Activated T-cell treated with anti-CD3 and anti-CD28 coated beads for 24 hours (primary cell): ENCODE measurements at places on chromosomes 3 and 15.

DNA sequence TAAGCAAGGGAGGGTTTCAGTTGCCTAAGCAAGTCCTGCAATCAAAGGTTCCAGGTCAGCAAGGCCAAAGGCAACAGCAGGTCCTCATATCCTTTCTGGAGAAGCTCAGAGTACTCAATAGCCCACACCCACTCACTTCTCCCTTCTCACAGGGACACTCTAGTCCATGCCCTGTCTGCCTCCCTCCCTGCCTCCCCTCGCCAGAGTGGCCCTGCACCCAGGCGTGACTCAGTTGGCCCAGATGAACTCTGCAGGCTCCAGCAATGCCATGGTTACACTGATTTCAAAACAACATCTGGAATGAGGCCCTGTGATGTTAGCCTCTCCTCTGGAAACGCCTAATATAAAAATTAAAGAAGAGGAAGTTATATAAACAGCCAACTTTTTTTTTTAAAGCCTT, 32.9 kb downstream of the IL16 start:
- no peak for DNase-seq

- DNase-seq, result no peak
Measured at GRCh38 chr15:67152429-67152828, 87.0 kb downstream of the SMAD3 start.

- no peak for DNase-seq
Measured at GRCh38 chr3:24318677-24319287, 175.9 kb downstream of the THRB start.

DNA sequence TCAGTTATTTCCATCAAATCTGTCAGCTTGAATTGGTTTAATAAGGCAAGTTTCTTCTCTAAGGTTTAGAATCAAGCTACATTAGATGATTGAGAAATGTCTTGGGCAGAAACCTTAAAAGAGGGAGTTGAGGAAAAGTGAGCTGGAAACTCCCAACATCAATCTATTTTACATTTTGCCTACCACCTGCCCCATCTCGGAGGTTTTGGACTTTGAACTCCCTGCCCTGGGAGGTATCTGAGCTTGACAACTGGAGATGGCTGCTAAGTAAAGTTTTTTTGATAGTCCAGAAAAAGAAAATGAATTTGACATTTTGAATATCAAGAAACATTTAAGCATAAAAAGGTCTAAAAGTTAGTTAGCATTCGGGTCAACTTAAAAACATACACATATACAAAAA, 234.2 kb downstream of the NFKBIZ start:
- no peak for DNase-seq

DNA sequence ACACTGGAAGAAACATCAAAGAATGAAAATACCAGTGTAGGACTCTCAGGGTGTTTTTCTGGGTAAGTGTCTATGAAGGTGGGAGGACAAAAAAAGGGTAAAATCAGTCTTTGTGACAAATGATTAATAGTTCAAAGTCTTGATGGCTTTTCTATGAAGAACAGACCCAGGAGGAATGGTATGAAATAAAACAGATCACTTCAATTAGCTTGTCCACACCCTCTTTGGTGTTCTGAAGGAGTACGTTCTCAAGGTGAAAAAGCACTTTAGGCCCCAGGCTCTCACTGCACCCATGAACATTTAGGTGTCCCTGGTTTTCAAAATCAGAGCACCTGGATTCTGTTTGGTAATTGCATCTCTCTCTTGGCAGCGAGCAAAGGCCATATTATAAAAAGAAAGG, 383.6 kb upstream of the NR2F2 start:
- no peak for DNase-seq

DNA sequence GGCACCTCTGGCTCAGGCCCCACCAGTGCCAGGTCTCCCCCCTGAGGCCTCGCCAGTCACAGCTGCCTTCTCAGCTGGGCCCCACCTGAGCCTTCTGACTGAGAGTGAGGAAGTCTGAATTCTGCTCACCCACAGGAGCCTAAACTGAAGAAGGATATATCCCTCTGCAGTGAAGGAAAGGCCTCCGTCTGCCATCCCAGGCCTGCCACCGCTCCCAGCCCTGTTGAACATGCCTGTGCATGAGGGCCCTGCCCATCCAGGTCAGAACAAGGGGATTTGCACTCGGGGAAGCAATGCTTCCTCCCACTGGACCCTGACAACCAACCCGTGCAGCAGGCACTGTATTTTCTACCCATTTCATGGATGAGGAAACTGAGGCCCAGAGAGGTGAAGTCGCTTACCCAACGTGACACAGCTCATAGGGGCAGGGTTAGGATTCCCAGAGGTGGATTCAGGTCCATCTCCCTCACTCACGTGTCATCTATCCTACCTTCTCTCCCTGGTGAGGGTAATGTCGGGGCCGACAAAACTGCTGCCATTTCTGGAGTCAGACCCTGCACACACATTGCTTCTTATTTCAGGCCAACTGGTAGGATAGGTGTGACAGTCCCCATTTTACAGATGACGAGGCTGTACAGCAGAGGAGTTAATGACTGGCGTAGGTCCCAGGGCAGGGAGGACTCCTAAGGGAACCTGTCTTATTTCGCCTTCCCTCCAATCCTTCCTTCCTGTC, 22.6 kb downstream of the ATP2B2 start:
- no peak for DNase-seq

DNA sequence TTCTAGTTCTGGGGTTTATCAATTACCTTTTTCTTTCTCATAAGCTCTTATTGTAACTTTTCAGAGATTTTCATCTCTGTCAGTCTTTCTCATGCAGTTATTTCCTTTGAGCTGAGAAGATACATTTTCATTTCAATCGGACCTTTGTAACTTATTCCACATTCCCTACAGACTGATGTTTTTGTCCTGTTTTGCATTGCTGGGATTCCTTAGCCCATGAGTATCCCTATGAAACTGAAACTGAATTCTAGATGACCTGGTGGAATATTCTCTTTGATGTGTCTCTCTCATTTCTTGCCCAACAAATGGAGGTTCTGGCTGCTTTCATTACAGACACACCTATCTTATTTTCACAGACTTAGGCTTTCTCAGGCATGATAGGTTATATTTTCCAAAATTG, 10.5 kb upstream of the EPHA6 start:
- no peak for DNase-seq

- DNase-seq, result no peak
Measured at GRCh38 chr3:118688396-118688884, 346.2 kb downstream of the IGSF11 start.

DNA sequence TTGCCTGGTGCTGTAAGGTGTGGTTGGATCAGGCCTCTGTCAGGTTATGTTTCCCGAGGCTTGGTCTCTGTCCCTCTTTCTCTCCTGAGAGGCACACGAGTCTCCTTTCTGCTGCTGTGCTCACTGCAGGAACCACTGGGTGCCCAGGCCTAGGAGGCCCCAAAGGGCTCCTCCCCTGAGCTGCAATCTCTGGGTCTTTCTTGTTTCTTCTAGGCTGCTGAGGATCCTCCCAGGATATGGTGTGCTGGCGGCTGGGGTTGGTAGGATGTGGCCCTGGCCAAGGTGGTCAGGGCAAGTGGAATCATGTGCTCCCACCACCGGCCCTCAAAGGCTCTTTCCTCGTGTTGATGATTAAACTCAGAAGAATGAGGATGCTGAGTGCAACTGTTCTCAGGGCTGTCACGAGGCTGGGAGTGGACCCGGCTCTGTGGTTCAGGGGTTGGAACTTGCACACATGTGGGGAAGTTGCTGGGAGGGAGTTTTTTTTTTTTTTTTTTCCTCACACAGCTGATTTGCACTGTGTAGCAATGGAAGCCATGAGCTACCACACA, 43.6 kb upstream of the CTSH start:
- DNase-seq, result no peak

DNA sequence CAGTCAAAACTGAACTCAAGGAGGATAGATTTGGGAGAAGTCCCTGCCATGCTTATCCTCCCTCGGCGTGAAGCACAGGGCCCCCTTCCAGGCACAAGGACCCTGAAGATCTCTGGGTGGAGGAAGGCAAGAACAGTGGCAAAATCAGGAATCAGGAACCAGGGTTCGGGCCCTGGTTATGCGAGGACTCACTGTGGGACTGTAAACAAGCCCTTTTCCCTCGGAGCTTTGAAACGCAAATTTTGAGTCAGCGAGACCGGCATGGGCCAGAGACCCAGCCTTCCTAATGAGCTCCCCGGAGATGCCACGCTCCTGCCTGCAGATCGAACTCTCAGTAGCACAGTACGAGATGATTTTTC, 70.1 kb downstream of the SLC12A8 start:
- no peak for DNase-seq

GRCh38 chr15:68834346-68834745, 13.7 kb upstream of the ANP32A start:
- no peak for DNase-seq

- no peak for DNase-seq
Measured at GRCh38 chr3:140117096-140117526, 182.1 kb downstream of the CLSTN2 start.

DNA sequence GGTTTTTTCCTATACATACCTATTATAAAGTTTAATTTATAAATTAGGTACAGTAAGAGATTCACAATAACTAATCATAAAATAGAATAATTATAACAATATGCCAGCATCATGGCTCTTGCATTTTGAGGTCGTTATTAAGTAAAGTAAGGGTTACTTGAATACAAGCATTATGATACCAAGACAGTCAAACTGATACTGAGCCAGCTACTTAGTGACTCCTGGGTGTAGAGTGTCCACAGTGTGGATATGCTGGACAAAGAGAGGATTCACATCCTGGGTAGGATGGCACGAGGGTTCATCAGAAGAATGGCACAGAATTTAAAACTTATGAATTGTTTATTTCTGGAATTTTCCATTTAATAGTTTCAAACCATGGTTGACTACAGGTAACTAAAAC, 157.2 kb upstream of the IL12A start:
- DNase-seq, result no peak

DNA sequence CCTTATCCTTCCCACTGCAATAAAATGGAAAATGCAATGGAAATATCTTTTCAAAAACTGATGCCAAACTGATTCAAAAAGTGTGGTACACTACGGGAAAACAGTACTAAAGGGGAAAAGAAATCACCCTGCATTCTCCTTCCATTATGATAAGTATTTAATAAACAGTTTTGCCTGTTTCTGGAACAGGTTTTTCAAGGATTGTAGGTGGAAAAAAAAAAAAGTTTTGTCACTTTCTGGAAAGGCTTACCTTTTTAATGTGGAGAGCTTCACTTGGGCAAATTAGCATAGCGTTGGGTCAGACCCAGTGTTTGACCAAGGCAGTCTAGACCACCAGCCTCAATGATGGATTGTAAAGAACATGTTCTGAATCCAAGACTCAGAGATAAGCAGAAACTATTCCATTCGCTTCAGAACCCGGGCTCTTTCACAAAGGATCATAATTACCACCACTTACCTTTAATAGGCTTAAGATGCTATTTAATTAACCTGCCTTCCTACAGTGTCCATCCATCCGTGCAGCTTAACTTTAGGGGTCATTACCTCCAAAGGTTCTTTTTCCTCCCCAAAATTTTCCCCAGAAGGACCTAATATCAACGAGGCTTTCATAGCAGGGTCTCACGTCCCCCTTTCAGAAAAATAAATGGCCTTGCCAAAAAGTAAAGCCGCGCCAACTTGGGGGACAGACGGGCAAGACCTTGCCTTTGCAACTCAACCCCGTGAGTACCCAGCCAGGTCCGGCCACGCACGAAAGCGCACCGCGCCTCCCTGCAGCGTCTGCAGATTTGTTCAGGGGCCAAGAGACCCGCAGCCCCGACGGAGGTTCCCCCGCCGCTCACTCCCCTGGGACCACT, 1.0 kb downstream of the DCBLD2 start:
- no peak for DNase-seq

- DNase-seq, result no peak
Measured at GRCh38 chr3:31543375-31543774, 10.7 kb downstream of the STT3B start.

- DNase-seq, result no peak
Measured at GRCh38 chr15:70243686-70244540, 146.2 kb upstream of the TLE3 start.

- no peak for DNase-seq
Measured at GRCh38 chr15:41512940-41513505, 604 bp downstream of the LTK start.

DNA sequence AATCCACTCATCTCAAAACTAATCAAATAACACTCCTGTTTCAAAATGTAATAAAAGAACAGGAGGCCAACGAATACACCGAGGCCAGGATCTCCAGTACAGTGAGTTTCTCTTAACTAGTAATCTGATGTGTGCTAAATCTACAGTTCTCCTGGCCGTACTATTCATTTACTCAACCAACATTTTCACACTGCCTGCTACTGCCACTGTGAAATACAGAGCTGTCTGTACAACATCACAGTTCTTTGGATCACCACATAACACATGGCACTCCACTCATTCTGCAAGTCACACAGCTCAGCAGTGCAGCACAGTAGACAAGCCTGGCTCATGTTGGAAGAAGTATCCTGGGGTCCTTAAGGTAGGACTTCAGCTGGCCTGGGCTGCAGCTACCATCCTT, 21.9 kb downstream of the RIOX2 start:
- no peak for DNase-seq

DNA sequence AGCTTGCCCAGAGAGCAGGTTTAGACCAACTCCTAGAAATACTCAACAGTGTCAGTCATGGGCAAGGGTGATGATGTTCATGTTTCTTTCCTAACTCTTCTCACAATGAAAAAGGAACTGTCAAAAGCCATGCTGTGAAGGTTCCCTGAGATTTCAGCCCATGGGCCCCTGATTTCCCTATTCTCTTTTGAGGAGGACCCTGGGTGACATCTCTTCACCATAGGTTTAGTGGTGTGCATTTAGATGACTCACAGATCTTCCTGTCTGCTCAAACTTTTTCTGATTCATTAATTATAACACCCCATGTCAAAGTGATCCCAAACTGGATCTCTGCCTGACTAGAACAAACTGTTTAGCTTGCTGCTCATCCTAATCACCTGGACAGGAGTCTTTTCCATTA, 108.0 kb downstream of the BBX start:
- no peak for DNase-seq

DNA sequence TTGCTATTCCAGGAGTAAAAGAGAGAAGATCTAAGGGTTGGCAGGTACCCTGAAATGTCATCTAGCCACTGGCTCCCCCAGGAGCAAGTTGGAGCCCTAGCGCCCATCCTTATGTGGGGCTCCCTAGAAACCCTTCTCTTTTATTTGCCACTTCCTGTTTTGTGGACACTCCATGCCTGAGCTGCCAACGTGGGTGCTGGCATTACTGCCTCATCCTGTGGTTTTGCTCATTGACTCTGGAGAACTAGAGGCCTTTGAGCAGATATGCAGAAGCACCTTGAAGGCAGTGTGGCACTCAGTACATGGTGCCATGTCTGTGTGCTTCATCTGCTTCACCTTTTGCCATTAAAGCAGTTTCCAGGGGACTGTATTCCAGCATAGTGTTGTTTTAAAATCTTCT, 8.1 kb downstream of the EDEM1 start:
- no peak for DNase-seq

- no peak for DNase-seq
Measured at GRCh38 chr3:115165266-115165665, 18.2 kb upstream of the ZBTB20 start.

GRCh38 chr3:71360180-71360579, 223.3 kb downstream of the FOXP1 start:
- no peak for DNase-seq

GRCh38 chr3:108136561-108137459, 46.0 kb upstream of the CD47 start:
- no peak for DNase-seq

GRCh38 chr3:63343674-63344073, 65.6 kb downstream of the SYNPR start:
- peak; percentile 23 for DNase-seq

GRCh38 chr15:28919201-28919635, 33.4 kb downstream of the APBA2 start:
- peak; percentile 20 for DNase-seq

- DNase-seq, result no peak
Measured at GRCh38 chr3:78529601-78530000, 1238.2 kb downstream of the ROBO1 start.

GRCh38 chr3:109098079-109098644, 19.8 kb downstream of the MORC1 start:
- DNase-seq, result no peak
